ENCODE measurements at places on chromosomes 16 and 17. TPM values are rescaled to one million over a fixed set of nuclear protein-coding genes. Genes with fewer than 3 reads are reported as not detected.

DNA sequence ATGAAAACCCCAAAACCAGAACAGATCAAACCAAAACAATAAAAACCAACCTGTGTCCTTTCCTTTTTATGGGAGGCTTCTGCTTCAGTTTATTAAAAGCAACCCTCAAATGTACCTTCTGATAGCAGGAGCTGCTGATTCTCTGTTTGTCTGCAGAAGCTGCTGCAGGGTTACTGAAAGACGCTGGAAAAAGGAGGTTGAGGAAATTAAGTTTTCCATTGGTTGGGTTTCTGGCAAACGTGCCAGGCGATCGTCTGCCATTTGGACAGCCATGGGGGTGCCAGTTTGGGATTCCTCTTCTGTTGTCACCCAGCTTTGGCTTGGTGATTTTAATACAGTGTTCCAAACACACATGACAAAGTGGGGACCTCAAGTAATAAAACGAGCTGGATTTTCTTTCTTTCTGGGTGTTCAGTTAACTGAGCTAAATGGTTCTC lies 185.4 kb upstream of the ZFHX3 start:
- DNase-seq: no peak

DNA sequence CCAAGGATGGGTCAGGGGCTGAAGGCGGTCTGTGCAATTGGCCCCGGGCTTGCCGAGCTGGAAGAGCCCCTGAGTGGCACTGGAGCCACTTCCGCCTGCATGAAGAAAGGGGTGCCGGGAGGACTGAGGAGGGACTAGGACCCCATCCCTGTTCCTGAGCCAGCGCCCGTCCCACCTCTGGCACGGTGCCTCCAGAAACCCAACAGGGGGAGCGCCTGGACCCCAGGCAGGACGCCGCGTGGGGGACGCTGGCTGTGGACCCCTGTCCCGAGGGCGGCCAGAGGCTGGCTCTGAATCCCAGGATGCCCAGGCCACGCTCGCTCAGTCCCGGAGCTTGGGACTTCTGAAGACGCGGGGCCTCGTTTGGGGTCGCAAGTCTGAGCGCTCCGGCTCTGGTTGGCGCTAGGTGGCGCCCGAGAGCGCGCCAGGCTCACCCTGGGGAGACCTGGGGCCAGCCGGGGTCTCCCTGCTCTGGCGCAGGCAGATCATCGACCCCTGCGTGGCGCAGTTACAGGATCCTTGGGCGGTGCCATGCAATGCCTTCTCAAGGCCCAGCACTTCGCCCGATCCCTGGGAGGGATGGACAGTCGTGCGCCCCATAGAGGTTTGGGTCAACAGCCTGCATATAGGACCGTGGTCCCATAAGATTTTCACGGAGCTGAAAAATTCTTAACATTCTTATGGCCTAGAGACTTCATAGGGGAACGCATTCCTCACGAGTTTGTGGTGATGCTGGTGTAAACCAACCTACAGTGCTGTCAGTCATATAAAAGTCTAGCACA lies 58.5 kb upstream of the CREBBP start:
- peak; percentile 63 for DNase-seq

DNA sequence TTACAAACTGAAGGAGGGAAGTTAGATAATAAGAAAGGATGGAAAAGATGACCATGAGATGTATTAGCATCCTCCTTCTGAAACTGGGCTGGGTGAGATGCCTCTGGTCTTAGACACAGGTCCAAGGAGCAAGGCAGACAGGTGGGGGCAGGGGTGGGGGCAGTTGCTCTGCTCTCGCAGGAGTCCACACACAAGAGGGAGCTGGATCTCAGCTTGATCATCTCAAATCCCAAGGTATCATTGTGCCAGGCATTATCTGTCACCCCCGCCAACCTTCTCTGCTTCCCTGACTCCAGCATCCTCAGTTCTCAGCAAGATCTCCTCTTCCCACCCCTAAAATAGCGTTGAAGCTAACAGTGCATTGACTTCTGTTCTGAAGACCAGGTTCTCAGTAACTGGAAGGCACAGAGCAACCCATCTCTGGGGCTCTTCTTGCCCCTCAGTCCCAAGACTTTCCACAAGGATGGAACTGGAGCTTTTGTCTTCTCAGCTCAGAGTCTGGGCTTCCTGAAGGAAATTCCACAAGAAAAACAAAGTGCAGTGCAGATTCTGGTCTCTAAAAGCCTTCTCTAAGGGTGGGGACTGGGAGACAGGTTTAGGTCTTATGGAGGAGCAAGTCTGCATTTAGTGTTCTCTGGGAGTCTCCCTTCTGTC lies 1.6 kb downstream of the FLOT2 start:
- no peak for DNase-seq

GRCh38 chr16:86096850-86097249 lies 197.9 kb downstream of the IRF8 start:
- DNase-seq: no peak

DNA sequence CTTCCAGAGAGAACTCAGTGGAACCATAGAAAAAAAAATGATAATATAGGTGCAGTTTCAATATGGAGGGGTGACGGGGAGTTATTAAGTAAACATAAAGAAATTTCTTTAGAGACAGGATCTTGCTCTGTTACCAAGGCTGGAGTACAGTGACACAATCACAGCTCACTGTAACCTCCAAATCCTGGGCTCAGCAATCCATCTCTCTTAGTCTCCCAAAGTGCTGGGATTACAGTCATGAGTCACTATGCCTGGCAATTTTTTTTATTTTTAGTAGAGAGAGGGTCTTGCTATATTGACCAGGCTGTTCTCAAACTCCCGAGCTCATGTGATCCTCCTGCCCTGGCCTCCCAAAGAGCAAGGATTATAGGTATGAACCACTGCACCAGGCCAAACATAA lies 48.8 kb downstream of the NLRC5 start:
- DNase-seq: no peak

- no peak for DNase-seq
These were observed 584 bp downstream of the PMP22 start for GRCh38 chr17:15264542-15264941.

- peak; percentile 83 for DNase-seq
These were observed 15.6 kb upstream of the ZFPM1 start for GRCh38 chr16:88437367-88437964.

DNA sequence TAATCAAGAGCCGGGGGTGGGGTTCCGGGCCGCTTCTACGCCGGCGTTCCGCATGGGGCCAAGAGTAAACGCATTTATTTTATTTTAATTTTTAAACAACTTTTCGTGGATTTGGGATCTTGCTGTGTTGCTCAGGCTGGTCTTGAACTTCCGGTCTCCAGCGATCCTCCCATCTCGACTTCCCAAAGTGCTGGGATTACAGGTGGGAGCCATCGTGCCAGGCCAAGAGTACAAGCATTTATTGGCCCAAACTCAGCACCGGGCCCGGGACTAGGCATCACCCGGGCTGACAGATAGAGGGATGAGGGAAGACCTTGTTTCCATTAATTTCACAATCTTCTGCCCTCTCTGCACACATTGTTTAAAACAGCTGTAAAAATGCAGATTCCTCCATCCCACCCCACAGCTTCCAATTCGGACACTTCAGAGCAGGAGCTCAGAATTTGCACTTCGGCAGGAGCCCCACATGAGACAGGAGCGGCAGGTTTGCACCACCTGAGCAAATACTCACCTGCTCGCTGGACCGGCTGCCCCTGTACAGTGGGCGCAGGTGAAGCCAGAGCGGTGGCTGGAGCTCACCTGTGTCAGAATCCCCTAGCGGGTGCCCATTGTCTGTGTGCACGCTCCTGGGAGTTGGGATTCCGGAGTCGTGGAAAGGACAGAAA lies 663 bp upstream of the GINS2 start:
- DNase-seq: no peak

DNA sequence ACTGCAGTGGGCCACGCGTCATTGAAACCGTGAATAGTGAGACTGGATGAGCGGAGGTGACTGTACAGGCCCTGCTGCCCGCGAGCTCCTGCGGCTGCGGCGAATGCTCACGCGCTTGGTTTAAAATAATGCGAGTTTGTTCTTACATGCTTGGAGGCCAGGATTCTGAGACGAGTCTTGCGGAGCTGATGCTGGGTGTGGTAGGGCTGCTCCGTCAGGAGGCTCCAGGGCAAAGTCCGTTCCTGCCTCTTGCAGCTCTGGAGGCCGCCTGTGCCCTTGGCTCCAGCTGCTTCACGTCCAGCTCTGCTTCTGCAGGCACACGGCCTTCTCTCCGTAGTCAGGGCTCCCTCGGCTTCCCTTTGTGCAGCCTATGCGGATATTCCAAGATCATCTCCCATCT lies 9.5 kb downstream of the ACSF3 start:
- DNase-seq: no peak

DNA sequence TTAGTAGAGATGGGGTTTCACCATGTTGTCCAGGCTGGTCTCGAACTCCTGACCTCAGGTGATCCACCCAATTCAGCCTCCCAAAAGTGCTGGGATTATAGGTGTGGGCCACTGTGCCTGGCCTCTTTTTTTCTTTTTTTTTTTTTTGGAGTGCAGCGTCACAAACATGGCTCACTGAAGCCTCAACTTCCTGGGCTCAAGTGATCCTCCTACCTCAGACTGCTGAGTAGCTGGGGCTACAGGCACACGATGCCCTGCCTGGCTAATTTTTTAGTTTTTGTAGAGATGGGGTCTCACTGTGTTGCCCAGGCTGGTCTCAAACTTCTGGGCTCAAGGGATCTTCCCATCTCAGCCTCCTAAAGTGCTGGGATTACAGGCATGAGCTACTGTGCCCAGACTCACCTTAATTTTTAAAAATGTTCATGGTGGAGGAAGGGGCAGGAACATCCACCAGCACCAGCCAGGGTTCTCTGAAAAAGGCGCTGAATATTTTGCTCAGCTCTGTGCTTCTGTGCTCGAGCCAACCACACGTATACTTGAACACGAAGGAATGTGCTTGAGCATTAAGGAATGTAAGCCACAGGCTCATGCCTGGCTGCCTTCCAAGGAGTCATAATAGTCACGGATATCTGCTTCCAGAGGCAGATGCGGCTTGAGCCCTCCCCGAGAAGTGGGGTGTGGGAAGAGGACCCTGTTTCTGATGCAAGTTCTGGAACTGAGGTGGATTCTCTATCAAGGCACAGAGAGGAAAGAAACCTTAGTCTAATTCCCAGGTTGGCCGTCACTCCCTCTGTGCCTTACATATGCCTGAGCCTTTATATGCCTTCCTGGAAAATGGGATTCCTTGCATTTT lies 65.5 kb upstream of the CREBBP start:
- no peak for DNase-seq

Gene C16orf46
- total RNA-seq: 0.59 TPM

Gene VMP1
- 725 TPM for total RNA-seq

Gene GLYR1
- total RNA-seq: 80.9 TPM

Gene TNFRSF17
- not detected for total RNA-seq

Gene LDHD
- total RNA-seq: 0.64 TPM

Measured in activated naive CD4-positive, alpha-beta T cell treated with anti-CD3 and anti-CD28 coated beads, Interleukin-2, amount 50 U/mL, for 72 hours (primary cell).